Osteocyte (in vitro differentiated cells): ENCODE measurements at places on chromosomes 13 and 19. TPM values are rescaled to one million over a fixed set of nuclear protein-coding genes. Genes with fewer than 3 reads are reported as not detected.

REEP6 gene
- total RNA-seq: 4.1 and 4.4 TPM in 2 replicates

ATP5F1D gene
- 167 and 172 TPM in 2 replicates for total RNA-seq

SIGLEC5 gene
- total RNA-seq: not detected in 2 replicates

SSC5D gene
- total RNA-seq: 21.5 and 22.1 TPM in 2 replicates

DNA sequence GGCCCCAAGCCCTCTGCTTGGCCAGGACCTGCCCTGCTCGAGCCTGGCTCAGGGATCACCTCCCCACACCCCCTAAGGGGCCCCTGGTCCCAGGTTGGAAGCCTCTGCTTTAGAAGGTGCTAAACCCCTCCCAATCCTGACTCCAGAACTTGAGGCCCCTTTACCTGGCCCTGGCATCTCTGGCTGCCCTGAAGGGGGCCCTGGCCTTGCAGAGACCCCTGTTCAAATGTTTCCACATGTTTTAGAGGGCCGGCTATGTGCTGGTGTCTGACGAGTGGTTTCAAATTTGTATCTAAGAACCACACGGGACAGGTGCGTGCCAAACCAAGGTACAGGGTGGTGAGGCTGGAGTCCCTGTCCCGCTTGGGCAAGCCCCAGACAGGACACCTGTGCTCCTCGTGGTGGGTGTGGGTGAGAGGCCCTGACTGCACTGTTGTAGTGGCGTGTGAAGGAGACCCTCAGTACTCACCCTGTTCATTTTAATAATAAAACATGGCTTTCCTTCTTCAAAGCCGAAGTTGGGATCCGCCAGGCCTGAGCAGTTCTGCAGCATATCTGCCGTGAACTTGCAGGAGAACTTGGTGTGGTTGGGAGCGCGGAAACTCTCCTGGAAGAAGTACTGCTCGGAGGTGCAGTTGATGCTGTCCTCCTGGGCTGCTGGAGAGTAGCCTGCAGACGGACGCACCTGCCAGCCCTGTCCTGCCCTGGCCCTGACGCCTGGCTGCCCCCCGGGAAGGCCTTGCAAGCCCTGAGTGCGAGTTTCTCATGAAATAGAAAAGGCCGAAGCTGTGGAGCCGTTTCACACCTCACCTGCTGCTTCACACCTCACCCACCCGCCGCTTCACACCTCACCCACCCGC, 5.4 kb downstream of the ATP4B start:
- H3K4me3 ChIP-seq: no peak overlapping the region
- no peaks in the 10 kb centered on the region for H3K36me3 ChIP-seq
- H3K4me1 ChIP-seq: peaks cover 26% of the 10 kb centered on the region
- no peak for DNase-seq
- H3K27ac ChIP-seq: no peak overlapping the region

- peak overlapping the region; percentile 95 for H3K27ac ChIP-seq
- H3K36me3 ChIP-seq: peaks cover 18% of the 10 kb centered on the region
- peaks cover 19% of the 10 kb centered on the region for H3K4me1 ChIP-seq
- DNase-seq: no peak
Observed at GRCh38 chr19:37594982-37595382, 306 bp downstream of the ZNF540 start.

GRCh38 chr19:8025316-8025715, 19.9 kb upstream of the ELAVL1 start:
- no peak overlapping the region for H3K27ac ChIP-seq
- H3K36me3 ChIP-seq: no peaks in the 10 kb centered on the region
- H3K27me3 ChIP-seq: no peaks in the 10 kb centered on the region
- H3K4me3 ChIP-seq: no peak overlapping the region
- peaks cover 22% of the 10 kb centered on the region for H3K4me1 ChIP-seq
- DNase-seq: no peak

GRCh38 chr19:43797556-43797955, 4.7 kb downstream of the LYPD5 start:
- no peaks in the 10 kb centered on the region for H3K36me3 ChIP-seq
- peaks cover 7% of the 10 kb centered on the region for H3K4me1 ChIP-seq
- DNase-seq: no peak
- no peak overlapping the region for H3K4me3 ChIP-seq

DNA sequence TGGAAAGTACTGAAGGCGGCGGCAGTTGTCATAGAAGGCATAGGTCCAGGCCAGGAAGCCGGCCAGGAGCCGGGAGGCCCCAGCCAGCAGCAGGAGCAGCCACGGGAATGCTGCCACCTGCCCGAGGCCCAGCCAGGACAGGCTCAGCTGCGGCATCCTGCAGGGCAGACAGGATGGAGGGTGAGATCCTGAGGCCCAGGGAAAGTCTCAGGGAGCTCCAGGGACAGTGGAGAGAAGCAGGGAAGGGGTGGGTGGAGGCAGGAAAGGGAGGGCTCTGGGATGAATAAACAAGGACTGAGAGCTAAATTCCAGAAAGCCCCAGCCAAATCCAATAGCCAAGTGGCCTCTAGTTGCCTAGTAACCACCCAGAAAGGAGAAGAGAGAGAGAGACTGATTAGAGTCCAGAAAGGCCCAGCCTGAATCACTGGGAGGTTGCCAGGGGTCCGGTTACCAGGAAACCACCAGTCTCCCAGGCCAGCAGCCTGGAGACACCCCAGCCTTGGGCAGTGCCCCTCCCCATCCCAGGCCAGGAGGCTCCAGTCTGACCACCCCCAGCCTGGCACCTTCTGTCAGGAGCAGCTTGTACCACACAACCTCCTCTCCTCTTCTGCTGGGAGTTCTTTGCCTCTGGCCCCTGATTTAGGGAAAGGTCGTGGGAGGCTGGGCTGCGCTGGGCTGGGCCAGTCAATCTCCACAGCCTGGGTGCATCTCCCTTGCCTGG, 7.5 kb upstream of the OR10H5 start:
- H3K27me3 ChIP-seq: no peaks in the 10 kb centered on the region
- no peaks in the 10 kb centered on the region for H3K4me1 ChIP-seq
- no peak overlapping the region for H3K27ac ChIP-seq
- no peak overlapping the region for H3K4me3 ChIP-seq

GRCh38 chr13:43229506-43229905, 206.1 kb downstream of the DNAJC15 start:
- peak overlapping the region; percentile 48 for H3K27ac ChIP-seq
- no peaks in the 10 kb centered on the region for H3K27me3 ChIP-seq
- peaks cover 59% of the 10 kb centered on the region for H3K4me1 ChIP-seq
- no peaks in the 10 kb centered on the region for H3K36me3 ChIP-seq

DNA sequence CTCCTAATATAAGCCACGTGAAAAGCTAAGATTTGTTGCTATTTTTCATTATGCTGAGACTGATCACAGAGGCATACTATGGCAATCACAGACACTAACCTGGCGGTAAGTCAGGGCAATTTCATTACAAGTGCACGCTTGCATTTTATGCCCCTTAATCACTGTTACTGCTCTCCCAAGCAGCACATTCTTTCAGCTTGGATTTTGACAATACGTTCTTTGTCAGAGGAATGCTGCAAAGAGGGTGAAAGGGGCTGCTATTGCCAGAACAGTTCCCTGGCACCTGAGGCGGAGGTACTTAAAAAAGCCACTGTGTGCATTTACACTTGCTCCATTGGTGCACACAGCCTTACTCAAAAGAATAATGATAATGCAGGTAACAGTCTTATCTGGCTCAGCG, 346.6 kb downstream of the RFC3 start:
- no peak overlapping the region for H3K27ac ChIP-seq
- H3K36me3 ChIP-seq: no peaks in the 10 kb centered on the region
- H3K4me1 ChIP-seq: peaks cover 23% of the 10 kb centered on the region
- no peaks in the 10 kb centered on the region for H3K27me3 ChIP-seq

GRCh38 chr19:45275370-45275971, 24.4 kb downstream of the MARK4 start:
- no peak overlapping the region for H3K4me3 ChIP-seq
- H3K27me3 ChIP-seq: no peaks in the 10 kb centered on the region
- H3K4me1 ChIP-seq: peaks cover 3% of the 10 kb centered on the region
- H3K27ac ChIP-seq: no peak overlapping the region

DNA sequence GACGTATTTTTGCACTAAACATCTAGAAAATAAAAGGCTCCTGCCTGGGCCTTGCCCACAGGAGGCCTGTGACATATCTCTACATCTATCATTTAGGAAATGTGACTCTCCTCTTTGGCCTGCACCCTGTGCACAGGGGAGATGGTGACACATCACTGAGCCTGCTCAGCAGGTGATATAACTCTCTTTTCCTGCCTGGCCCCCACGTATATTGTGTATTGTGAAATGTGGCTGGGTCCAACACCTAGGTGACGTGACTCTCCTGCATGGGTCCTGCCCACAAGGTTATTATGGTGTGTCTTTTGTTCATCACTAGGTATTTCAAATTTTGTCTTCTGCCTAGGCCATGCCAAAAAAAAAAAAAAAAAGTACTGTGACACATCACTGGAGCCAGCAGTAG, 61.4 kb upstream of the ZNF724 start:
- peaks cover 3% of the 10 kb centered on the region for H3K36me3 ChIP-seq
- no peak overlapping the region for H3K27ac ChIP-seq
- no peaks in the 10 kb centered on the region for H3K27me3 ChIP-seq
- DNase-seq: no peak

DNA sequence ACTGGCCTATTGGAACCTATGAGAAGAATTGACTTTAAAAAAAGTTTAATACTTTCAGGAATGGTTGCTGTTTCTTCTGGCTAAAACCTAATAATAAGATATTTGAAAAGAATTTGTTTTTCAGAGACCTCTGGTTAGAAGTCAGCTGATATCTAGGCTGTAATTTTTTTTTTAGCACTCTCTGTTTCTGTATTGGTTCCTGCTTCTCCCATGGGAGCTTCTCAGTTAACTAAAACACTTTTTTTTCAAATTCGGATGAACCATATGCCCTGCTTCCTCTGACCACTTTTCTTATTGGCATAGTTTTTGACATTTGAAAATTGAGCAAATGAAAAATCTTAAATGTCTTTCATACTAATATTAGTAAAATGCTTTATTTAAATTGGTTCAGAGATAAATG, 163.5 kb upstream of the SLC10A2 start:
- no peak overlapping the region for H3K27ac ChIP-seq
- peaks cover 3% of the 10 kb centered on the region for H3K27me3 ChIP-seq
- H3K4me1 ChIP-seq: no peaks in the 10 kb centered on the region
- DNase-seq: no peak
- no peak overlapping the region for H3K4me3 ChIP-seq

- H3K4me3 ChIP-seq: no peak overlapping the region
- no peak for DNase-seq
- no peak overlapping the region for H3K27ac ChIP-seq
- no peaks in the 10 kb centered on the region for H3K27me3 ChIP-seq
Observed at GRCh38 chr13:23069566-23069965, 111.2 kb upstream of the SGCG start.

DNA sequence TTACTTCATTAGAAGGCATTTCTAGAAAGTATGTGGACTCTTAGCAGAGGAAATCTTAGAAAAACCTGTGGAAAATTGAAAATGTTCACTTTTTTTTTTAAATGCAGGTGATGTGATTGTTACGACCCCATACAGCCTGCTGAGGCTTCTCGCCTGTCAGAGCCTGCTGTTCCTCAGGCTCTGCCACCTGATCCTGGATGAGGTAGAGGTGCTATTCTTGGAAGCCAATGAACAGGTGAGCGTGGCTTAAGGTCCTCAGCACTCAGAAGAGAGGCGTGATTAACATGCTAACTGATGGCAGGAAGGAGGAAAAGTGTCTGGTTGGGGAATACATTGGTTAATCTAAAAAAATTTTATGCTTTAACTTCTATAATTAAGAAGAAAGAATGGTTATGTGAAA, 71.4 kb downstream of the SLC7A9 start:
- DNase-seq: no peak
- no peaks in the 10 kb centered on the region for H3K36me3 ChIP-seq
- H3K4me1 ChIP-seq: no peaks in the 10 kb centered on the region
- H3K4me3 ChIP-seq: no peak overlapping the region
- peaks cover 13% of the 10 kb centered on the region for H3K27me3 ChIP-seq

GRCh38 chr13:101018720-101019119, 344.1 kb upstream of the TMTC4 start:
- DNase-seq: no peak
- peaks cover 3% of the 10 kb centered on the region for H3K4me1 ChIP-seq
- H3K4me3 ChIP-seq: no peak overlapping the region
- H3K27me3 ChIP-seq: no peaks in the 10 kb centered on the region
- no peaks in the 10 kb centered on the region for H3K36me3 ChIP-seq

DNA sequence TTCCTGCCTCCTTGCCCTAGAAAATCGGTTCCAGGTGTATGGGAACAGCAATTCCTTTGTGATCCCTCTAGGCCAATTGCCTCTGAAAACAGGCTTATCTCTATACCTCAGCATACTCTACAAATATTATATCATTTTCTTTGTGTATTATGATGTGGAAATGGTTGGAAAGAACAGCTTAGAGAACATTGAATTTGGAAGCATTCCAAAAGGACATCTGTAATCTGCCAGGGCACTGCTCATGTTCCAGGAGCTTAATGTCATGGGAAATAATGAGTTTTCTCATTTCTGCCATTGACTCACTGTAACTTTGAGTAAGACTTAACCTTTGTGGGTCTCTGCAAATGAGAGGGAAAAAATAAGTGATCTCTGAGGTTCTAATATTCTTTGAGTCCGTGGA, 147.3 kb downstream of the UFM1 start:
- H3K27ac ChIP-seq: no peak overlapping the region
- DNase-seq: no peak
- no peak overlapping the region for H3K4me3 ChIP-seq

GRCh38 chr13:95982144-95982543, 71.1 kb downstream of the UGGT2 start:
- H3K27me3 ChIP-seq: no peaks in the 10 kb centered on the region
- no peak overlapping the region for H3K4me3 ChIP-seq
- no peaks in the 10 kb centered on the region for H3K4me1 ChIP-seq
- DNase-seq: no peak

DNA sequence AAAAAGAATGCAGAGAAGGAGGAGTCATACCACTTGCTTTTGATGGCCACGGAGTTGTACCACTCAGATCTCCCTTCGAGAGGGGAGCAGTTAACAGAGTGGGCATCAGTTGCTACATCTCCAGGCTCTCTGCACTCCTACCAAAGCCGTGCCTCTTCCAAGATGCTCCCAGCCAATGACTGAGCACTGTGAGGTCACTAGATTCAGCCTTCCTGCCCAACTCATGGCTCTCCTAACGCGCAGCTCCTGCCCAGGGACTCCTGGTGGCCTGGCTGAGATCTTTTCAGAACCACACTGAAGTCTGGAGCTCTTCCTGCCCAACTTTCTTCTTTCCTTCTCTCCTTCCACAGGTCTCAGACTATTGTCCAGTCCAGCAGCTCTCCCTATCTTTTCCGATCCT, 66.7 kb downstream of the LHFPL6 start:
- no peak overlapping the region for H3K4me3 ChIP-seq
- DNase-seq: no peak
- peaks cover 9% of the 10 kb centered on the region for H3K36me3 ChIP-seq
- no peak overlapping the region for H3K27ac ChIP-seq
- H3K4me1 ChIP-seq: peaks cover 62% of the 10 kb centered on the region
